ENCODE measurements at places on chromosomes 1 and 21. TPM values are rescaled to one million over a fixed set of nuclear protein-coding genes. Genes with fewer than 3 reads are reported as not detected.

DNA sequence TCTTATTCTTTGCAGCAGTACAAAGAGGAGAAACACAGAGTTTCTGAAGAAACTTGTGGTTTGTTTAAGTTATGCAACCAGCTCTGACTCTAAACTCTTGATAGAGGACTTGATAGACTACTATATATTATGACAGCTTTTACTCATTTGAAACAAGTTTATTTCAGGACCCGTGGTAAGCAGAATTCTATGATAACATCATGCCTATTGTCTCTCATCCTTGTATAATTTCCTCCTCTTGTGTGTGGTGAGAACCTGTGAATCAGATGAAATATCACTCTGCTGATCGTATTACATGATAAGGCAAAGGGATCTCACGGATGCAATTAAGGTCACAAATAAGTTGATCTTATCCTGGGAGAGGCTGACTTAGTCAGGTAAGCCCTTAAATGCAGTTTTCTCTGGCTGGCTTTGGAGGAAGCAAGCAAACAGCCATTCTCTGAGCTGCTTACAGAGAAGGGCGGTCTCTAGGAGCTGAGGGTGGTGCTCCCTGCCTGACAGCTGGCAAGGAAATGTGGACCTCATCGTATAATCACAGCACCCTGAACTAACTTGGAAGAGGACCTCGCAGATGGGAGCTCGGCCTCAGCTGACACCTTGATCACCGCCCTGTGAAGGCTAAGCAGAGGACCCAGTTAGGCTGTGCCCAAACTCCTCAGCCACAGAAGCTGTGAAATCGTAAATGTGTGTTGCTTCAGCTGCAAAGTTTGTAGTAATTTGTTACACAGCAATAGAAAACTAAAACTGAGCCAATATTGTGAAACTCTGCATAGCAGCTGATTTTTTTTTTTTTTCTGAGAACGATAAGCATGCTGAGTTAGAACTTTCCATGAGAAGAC is 151.1 kb upstream of the DPT start:
- no peaks in the 10 kb centered on the region for H3K36me3 ChIP-seq
- DNase-seq, result no peak
- no peaks in the 10 kb centered on the region for H3K4me1 ChIP-seq
- no peak overlapping the region for H3K4me3 ChIP-seq
- H3K27ac ChIP-seq, result no peak overlapping the region

GRCh38 chr1:14599800-14600199 is 1.3 kb downstream of the KAZN start:
- no peak overlapping the region for H3K27ac ChIP-seq
- no peaks in the 10 kb centered on the region for H3K4me1 ChIP-seq
- H3K4me3 ChIP-seq, result no peak overlapping the region
- no peaks in the 10 kb centered on the region for H3K36me3 ChIP-seq

- H3K4me1 ChIP-seq, result peaks cover 13% of the 10 kb centered on the region
- H3K4me3 ChIP-seq, result no peak overlapping the region
- H3K27me3 ChIP-seq, result no peaks in the 10 kb centered on the region
- no peak overlapping the region for H3K27ac ChIP-seq
Observed at GRCh38 chr1:28917757-28918118, 3.4 kb downstream of the EPB41 start.

GRCh38 chr21:40254540-40255465 is 387.6 kb downstream of the PCP4 start:
- H3K27ac ChIP-seq, result no peak overlapping the region
- H3K36me3 ChIP-seq, result peaks cover 7% of the 10 kb centered on the region
- peaks cover 23% of the 10 kb centered on the region for H3K4me1 ChIP-seq
- peak; percentile 49 for DNase-seq

The PRMT6 gene
- 14.0 TPM for total RNA-seq

The C1orf116 gene
- total RNA-seq, result 35.5 TPM

The SOX13 gene
- 23.7 TPM for total RNA-seq

The C1orf185 gene
- total RNA-seq, result not detected

The PYHIN1 gene
- not detected for total RNA-seq
